ENCODE measurements at places on chromosomes 11 and 22. TPM values are rescaled to one million over a fixed set of nuclear protein-coding genes. Genes with fewer than 3 reads are reported as not detected.

- H3K4me1 ChIP-seq = no peaks in the 10 kb centered on the region
- no peak overlapping the region for H3K4me3 ChIP-seq
- no peaks in the 10 kb centered on the region for H3K27me3 ChIP-seq
- DNase-seq = no peak
- no peaks in the 10 kb centered on the region for H3K36me3 ChIP-seq
Measured at GRCh38 chr11:131295986-131296385, 74.4 kb upstream of the NTM start.

GRCh38 chr11:112042961-112043304 is 17.7 kb downstream of the DLAT start:
- H3K27ac ChIP-seq = no peak overlapping the region
- H3K36me3 ChIP-seq = peaks cover 22% of the 10 kb centered on the region
- no peaks in the 10 kb centered on the region for H3K27me3 ChIP-seq

DNA sequence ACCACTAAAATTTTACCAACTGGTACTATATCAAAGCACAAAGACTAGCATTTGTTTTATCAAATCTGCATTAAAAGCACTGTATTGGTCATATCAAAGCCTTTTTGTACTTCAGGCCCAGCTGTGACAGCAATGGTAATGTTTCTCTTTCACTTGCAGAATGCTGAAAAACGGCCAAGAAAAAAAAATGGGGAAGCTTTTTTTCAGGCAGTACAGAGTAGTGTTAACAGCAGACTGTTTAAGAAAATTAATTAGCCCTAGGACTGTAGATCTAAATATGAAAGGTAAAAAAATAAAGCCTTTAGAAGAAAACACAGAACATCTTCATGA is 33.3 kb downstream of the DENND5A start:
- peak overlapping the region; percentile 55 for H3K27ac ChIP-seq
- no peak for DNase-seq
- no peaks in the 10 kb centered on the region for H3K36me3 ChIP-seq
- H3K4me3 ChIP-seq = peak overlapping the region; percentile 24
- peaks cover 28% of the 10 kb centered on the region for H3K4me1 ChIP-seq

DNA sequence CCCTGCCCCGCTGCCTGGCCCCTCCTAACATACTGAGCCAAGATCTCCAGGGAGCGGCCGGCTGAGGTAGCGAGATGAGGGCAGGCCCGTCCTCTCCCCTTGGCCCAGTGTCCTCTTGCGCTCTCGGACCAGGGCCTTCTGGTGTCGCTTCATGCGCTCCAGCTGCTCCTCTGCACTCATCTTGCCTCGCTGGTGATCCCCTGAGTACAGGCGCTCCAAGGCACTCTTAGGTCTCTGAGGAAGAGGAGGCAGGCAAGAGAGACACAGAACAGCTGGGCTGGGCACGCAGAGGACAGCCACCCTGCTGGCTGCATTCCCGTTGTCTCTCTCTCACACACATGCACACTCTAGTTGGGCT is 50.6 kb downstream of the C11orf58 start:
- no peak overlapping the region for H3K4me3 ChIP-seq
- no peaks in the 10 kb centered on the region for H3K36me3 ChIP-seq
- no peaks in the 10 kb centered on the region for H3K27me3 ChIP-seq
- DNase-seq = peak; percentile 36
- peaks cover 44% of the 10 kb centered on the region for H3K4me1 ChIP-seq

DNA sequence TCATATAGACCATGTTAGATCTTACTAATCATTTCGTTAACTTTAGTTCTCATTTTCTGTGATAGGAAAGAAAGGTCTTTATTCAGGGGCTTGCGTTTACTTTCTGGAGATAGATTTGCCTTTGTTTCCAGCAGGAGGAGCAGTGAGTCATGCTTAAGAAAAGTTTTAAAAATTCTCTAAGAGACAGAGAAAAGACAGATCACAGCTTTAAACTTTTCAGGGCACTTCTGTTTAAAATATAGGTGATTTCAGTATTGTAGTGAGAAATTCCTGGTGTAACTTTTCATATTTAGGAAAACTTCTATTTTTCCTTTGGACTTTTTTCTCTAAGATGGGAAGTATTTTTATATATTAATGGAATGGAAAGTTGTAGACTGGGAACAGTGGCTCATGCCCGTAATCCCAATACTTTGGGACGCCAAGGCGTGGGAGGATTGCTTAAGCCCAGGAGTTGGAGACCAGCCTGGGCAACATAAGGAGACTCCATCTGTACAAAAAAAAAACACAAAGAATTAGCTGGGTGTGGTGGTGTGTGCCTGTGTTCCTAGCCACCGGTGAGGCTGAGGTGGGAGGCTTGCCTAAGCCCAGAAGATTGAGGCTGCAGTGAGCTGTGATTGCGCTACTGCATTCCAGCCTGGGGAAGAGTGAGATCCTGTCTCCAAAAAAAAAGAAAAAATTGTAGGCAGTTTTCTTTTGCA is 60.3 kb downstream of the ATXN10 start:
- no peak overlapping the region for H3K27ac ChIP-seq
- peak; percentile 23 for DNase-seq
- no peaks in the 10 kb centered on the region for H3K4me1 ChIP-seq
- H3K4me3 ChIP-seq = no peak overlapping the region

- no peaks in the 10 kb centered on the region for H3K27me3 ChIP-seq
- no peaks in the 10 kb centered on the region for H3K36me3 ChIP-seq
- DNase-seq = no peak
Measured at GRCh38 chr11:34953955-34954354, 37.5 kb downstream of the PDHX start.

DNA sequence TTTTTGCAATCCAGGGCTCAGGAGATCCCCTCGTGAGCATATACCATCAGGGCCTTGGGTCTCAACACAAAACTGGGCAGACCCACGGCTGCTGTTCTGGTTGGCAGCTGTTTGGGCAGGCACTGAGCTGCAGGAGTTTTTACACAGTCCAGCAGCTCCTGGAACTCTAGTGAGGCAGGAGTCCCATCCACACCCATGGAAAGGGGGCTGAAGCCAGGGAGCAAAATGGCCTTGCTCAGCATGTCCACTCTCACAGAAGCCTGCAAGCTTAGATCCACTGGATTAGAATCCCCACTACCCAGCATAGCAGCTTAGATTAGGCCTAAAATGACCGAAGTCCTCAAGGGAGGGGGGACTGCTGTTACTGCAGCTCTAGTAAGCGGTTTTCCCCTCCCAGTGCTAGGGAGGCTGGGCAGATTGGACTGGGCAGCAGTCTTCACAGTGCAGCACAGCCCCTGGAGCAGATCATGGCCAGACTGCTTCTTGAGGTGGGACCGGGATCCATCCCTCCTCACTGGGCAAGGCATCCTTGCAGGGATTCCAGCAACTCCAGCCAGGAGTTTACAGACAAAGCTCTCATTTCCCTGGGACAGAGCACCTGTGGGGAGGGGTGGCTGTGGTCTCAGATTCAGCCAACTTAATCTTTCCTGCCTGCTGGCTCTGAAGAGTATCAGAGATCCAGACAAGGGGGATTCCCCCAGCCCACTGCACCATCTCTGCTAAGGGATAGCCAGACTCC is 36.4 kb upstream of the CARD16 start:
- no peaks in the 10 kb centered on the region for H3K27me3 ChIP-seq
- no peaks in the 10 kb centered on the region for H3K36me3 ChIP-seq
- no peak overlapping the region for H3K27ac ChIP-seq
- H3K4me1 ChIP-seq = peaks cover 7% of the 10 kb centered on the region
- no peak for DNase-seq
- H3K4me3 ChIP-seq = no peak overlapping the region

DNA sequence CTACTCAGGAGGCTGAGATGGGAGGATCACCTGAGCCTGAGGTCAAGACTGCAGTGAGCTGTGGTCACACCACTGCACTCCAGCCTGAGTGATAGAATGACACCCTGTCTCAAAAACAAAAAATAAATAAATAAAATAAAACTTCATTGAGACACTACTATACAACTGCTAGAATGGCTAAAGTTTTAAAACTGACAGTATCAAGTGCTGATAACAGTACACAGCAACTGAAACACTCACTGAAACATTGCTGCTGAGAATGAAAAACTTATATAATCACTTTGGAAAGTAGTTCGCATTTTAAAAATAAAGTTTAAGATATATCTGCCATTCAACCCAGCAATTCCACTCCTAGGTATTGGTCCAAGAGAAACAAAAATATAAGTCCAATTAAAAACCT is 100.7 kb downstream of the WNT11 start:
- H3K27ac ChIP-seq = no peak overlapping the region
- H3K36me3 ChIP-seq = no peaks in the 10 kb centered on the region
- H3K27me3 ChIP-seq = no peaks in the 10 kb centered on the region
- DNase-seq = no peak
- no peak overlapping the region for H3K4me3 ChIP-seq

GRCh38 chr11:67640021-67640757 is 626 bp upstream of the TBX10 start:
- no peaks in the 10 kb centered on the region for H3K27me3 ChIP-seq
- H3K4me3 ChIP-seq = no peak overlapping the region
- H3K36me3 ChIP-seq = no peaks in the 10 kb centered on the region
- H3K4me1 ChIP-seq = no peaks in the 10 kb centered on the region

- H3K27me3 ChIP-seq = no peaks in the 10 kb centered on the region
- H3K4me1 ChIP-seq = peaks cover 7% of the 10 kb centered on the region
- no peak overlapping the region for H3K27ac ChIP-seq
- no peak for DNase-seq
- no peak overlapping the region for H3K4me3 ChIP-seq
Measured at GRCh38 chr11:133383689-133384088, 148.6 kb downstream of the OPCML start.

DNA sequence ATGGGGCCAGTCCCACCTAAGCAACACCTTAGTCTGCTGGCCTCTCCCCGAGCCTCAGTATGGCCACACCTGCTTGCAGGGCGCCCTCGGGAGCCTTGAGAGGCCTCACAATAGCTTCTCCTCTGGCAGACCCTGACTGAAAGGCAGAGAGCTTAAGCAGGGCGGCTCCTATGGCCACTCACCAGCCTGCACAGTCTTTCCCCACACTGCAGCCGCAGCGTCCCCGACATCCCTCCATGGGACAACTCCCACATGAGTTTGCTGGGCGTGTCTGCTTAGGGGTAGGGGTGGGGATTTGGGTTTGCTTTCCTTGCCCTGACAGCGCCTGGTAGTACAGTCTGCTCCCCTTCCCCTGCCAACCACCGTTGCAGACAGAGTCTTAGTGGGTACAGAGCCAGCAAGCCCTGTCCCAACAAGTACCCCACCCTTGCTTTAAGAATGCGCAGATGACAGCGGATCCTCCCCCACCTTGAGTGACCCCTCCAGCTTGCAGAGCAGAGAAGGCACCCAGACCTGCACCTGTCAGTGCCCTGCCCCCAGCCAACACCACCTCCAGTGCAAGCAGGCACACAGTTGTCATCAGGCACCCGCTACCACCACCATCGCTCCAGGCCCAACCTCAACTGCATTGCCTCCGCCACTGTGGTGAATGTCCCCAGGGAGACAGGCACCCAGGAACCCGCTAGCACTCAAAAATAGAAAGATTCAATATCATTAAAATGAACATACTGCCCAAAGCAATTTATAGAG is 413.8 kb upstream of the ARHGAP42 start:
- no peaks in the 10 kb centered on the region for H3K36me3 ChIP-seq
- H3K4me3 ChIP-seq = no peak overlapping the region
- no peaks in the 10 kb centered on the region for H3K4me1 ChIP-seq
- H3K27ac ChIP-seq = no peak overlapping the region

DNA sequence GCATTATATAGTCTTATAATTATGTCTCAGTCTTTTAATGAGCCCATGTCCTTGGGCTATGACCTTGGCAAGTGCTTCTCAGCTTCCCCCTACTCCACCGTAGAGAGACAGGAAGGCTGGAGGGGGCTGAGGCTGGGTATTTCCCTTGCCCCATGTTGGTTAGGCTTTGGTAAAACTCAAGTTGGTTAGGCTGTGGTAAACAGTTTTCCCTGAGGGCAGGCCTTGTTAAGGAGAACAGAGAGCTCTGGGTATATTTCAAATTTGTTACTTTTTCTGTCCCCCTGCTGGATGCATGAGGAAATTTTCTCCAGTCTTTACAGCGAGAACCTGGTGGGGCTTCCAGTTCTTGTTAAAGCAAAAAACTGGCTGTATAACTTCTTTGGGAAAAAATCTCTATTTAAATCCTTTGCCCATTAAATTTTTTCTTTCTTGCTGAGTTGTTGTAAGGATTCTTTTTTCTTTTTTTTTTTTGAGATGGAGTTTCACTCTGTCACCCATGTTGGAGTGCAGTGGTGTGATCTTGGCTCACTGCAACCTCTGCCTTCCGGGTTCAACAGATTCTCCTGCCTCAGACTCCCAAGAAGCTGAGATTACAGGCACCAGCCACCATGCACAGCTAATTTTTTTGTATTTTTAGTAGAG is 12.2 kb upstream of the DCHS1 start:
- no peaks in the 10 kb centered on the region for H3K36me3 ChIP-seq
- no peaks in the 10 kb centered on the region for H3K27me3 ChIP-seq
- no peak overlapping the region for H3K4me3 ChIP-seq
- no peak overlapping the region for H3K27ac ChIP-seq

- H3K4me1 ChIP-seq = peaks cover 9% of the 10 kb centered on the region
- H3K27ac ChIP-seq = no peak overlapping the region
- H3K27me3 ChIP-seq = no peaks in the 10 kb centered on the region
- no peak for DNase-seq
Measured at GRCh38 chr22:43392385-43392989, 19.3 kb upstream of the MPPED1 start.

DNA sequence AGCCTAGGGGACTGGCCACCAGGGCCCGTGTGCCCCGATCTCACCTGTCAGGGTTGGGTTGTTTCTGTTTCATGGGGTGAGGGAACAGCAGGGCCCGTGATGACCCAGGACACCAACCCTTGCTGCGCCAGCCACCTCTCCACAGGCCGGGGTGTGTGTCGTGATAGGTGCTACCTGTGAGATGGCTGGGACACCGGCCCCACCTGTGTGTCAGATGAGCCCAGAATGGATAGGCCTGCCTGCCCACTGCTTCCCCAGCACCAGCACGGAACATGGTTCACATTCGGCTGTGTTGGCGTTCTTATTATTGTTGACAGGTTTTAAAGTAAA is 7.1 kb downstream of the CLDN5 start:
- H3K4me1 ChIP-seq = no peaks in the 10 kb centered on the region
- peaks cover 18% of the 10 kb centered on the region for H3K36me3 ChIP-seq
- no peak for DNase-seq
- no peak overlapping the region for H3K4me3 ChIP-seq
- no peak overlapping the region for H3K27ac ChIP-seq
- H3K27me3 ChIP-seq = no peaks in the 10 kb centered on the region

- H3K36me3 ChIP-seq = no peaks in the 10 kb centered on the region
- H3K4me3 ChIP-seq = no peak overlapping the region
Measured at GRCh38 chr11:112270551-112271180, 10.0 kb upstream of the PLET1 start.

GRCh38 chr11:27720277-27720830 is 20.1 kb upstream of the BDNF start:
- peaks cover 32% of the 10 kb centered on the region for H3K4me1 ChIP-seq
- H3K36me3 ChIP-seq = no peaks in the 10 kb centered on the region
- DNase-seq = no peak

GRCh38 chr22:27798511-27799014 is 3.0 kb downstream of the MN1 start:
- H3K27ac ChIP-seq = no peak overlapping the region
- no peak for DNase-seq
- peaks cover 6% of the 10 kb centered on the region for H3K36me3 ChIP-seq
- H3K27me3 ChIP-seq = no peaks in the 10 kb centered on the region
- H3K4me1 ChIP-seq = peaks cover 56% of the 10 kb centered on the region

ABCC8 gene
- 5.2 TPM for total RNA-seq

PRR5L gene
- total RNA-seq = 20.3 TPM

SCGB1D2 gene
- total RNA-seq = not detected

C11orf16 gene
- total RNA-seq = 13.6 TPM

F2 gene
- not detected for total RNA-seq

C1QTNF5 gene
- total RNA-seq = 18.0 TPM

RSF1 gene
- total RNA-seq = 136 TPM
